Activated CD8-positive, alpha-beta T cell treated with anti-CD3 and anti-CD28 coated beads for 36 hours (primary cell): ENCODE measurements at places on chromosomes 1 and 21. TPM values are rescaled to one million over a fixed set of nuclear protein-coding genes. Genes with fewer than 3 reads are reported as not detected.

DNA sequence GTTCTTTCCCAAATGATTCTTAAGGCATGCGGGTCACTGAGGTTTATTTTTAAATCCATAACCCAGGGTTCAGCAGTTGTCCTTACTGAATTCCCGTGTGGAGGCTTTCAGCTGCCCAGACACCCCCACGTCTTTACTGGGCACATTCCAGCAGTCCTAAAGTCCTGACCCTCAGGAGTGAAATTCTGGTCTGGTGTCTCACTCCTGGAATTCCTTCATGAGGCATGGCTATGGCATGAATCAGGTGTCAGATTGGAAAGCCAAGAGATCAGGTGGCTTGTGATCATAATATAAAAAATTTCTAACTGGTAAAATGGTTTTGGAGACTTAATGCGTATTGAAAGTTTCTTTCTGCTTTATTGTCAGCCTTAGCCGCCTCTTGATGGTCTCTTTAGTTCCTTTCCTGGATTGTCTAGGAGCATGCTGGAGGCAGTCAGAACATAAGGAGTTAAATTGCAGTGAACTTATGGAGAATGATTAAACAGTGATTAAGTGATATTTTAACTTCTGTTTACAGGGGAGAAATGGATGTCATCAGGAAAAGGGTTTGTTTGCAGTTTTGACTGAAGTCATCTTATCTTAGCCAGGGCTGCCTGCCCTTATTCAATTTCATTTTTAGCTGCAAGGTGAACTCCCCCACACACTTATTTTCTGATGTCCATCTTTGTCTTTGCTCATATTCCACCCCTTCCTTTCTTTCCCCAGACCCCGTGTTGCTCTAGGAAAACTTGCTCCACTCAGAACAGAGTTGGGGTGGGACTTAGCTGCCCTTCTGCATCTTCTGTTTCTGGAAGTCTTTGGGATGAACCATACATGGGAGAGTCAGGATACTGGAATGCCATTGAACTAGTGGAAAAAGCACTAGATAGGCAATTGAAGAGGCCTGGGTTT lies 25.7 kb upstream of the MACF1 start:
- H3K36me3 ChIP-seq, result no peaks in the 10 kb centered on the region
- no peak overlapping the region for H3K4me3 ChIP-seq
- peaks cover 11% of the 10 kb centered on the region for H3K4me1 ChIP-seq
- no peaks in the 10 kb centered on the region for H3K27me3 ChIP-seq
- DNase-seq, result no peak

The FGR gene
- total RNA-seq, result 0.56 TPM

The CYP2J2 gene
- total RNA-seq, result 1.4 TPM

DNA sequence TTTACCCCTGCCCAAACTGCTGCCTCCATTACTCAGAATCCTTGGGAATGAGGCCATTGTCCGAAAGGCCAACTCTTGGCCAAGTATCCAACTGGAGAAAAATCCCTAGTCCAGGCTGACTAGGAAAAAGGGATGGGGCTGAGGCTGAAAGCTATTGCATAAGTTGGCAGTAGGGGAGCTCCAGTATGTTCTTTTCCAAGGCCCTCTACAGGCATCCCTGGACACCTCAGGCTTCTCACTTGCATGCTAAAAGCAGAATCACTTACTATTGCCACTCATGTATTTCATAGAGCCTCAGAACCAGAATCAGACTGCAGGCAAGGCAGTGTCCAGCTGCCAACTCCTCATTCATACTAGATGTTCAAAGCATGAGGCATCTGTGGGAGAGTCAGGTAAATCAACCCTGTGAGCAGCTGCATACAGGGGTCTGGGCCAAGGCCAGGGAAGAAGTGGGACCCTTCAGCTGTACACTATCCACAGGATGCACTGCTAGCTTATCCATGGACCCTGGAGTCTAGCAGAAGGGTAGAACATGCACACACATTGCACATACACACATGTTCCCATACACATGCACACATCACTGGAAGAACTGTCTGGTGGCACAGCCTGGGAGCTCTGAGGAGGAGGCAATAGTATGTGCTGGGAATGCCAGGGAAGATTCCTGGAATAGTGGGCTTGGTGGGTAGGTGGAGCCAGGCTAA lies 195.3 kb downstream of the C1orf94 start:
- no peak overlapping the region for H3K4me3 ChIP-seq
- H3K4me1 ChIP-seq, result peaks cover 4% of the 10 kb centered on the region
- peaks cover 30% of the 10 kb centered on the region for H3K27me3 ChIP-seq
- no peaks in the 10 kb centered on the region for H3K36me3 ChIP-seq
- no peak overlapping the region for H3K27ac ChIP-seq

The HAO2 gene
- total RNA-seq, result not detected

DNA sequence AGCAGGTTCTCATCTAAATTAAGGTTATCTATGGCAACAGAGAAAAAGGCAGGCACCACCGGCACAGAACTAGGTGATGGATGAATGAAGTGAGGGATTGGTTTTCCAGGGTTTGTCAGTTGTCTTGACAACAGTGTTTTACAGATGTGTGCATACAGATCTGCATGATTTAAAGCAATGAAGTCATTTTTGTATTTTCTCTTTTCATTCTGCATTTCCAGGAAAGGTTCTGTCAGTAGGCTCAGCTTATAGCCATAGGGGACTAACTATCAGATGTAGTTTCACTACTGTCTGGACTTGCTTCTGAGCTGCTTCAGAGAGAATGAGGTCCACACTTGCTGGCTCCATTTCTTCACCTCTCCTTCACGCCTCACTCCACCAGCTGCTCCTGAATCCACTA lies 98.2 kb upstream of the LMO4 start:
- H3K4me3 ChIP-seq, result no peak overlapping the region
- H3K27me3 ChIP-seq, result peaks cover 6% of the 10 kb centered on the region
- no peaks in the 10 kb centered on the region for H3K36me3 ChIP-seq
- DNase-seq, result no peak
- no peaks in the 10 kb centered on the region for H3K4me1 ChIP-seq

GRCh38 chr1:93690921-93691789 lies 9.5 kb upstream of the BCAR3 start:
- no peaks in the 10 kb centered on the region for H3K36me3 ChIP-seq
- peaks cover 19% of the 10 kb centered on the region for H3K4me1 ChIP-seq
- H3K27me3 ChIP-seq, result peaks cover 8% of the 10 kb centered on the region
- no peak for DNase-seq
- no peak overlapping the region for H3K4me3 ChIP-seq
- H3K27ac ChIP-seq, result no peak overlapping the region

DNA sequence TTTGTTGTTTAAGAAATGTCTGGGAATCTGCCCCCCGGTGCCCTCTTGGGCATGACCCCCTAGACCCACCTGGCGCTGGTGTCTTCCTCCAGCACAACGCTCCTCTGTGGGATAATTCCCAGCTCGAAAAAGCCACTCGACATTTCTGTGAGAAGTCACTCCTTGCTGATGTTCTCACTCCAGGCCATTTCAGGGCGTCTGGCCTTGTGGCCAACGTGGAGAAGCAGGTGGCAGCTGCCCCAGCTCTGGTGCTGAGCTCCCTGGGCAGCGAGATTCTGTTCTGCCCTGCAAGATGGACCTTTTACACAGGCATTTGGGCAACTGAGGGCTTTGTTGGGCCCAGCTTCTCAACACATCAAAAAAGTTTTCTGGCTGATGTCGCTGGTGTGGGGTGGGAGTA lies 147.7 kb upstream of the WNT4 start:
- no peak overlapping the region for H3K4me3 ChIP-seq
- peaks cover 5% of the 10 kb centered on the region for H3K27me3 ChIP-seq
- no peak overlapping the region for H3K27ac ChIP-seq

The SLC30A2 gene
- total RNA-seq, result not detected

DNA sequence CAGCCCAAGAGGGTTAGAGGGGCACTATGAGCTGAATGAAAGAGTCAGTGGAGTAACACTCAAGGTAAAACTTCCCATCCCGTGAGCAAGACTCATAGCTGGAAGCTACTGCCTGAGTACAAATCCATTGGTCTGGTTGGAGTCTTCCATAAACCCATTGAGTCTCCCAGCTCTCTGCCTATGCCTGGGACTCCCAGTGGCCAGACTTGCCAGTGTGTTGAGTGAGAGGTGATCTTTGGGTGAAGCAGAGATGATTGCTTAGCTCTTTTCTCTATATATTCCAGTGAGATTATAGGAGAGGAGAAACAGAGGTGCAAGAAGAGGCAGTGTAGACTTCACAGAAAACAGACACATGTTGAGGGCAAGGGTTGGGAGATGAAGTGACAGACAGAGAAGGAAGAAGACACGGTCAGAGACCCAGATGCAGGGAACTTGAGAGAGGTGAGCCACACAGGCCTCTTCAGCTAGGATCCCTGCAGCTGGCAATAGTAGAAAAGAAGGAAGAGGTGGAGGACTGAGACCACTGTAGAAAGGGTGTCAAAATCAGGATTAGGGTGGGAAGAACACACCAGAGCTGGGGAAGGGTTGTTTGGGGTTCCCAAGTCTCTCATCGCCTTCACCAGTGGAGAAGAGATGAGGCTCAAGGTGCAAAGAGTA lies 3.7 kb downstream of the FOXD2 start:
- H3K4me3 ChIP-seq, result no peak overlapping the region
- H3K36me3 ChIP-seq, result no peaks in the 10 kb centered on the region
- H3K27ac ChIP-seq, result no peak overlapping the region

The LRRC71 gene
- total RNA-seq, result not detected

DNA sequence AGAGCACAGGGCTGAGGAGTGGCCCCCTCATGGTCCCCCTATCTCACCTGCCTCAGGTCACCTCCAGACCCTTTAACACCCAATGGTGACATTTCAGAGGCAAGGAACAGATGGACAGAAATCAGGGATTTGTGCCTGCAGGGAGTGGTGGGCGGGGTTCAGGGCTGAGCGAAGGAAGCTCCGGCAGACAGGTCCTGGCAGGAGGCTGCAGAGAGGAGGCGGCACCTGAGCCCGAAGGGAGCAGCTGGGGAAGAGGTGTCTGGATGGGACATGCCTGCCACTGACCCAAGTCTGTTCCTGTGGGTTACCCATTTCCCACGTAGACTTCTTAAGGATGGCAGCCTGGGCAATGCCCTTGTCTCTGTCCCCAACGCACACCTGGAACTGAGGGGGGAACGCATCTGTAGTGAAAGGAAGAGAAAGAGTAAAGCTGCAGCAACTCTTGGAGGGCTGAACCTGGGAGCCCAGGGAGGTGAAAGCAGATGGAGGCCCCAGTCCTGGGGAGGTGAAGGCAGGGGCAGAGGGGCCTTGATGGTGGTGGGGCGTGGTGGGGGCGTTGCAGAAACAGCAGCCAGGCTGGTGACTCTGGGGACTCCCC lies 61.6 kb upstream of the ADARB1 start:
- H3K4me1 ChIP-seq, result peaks cover 4% of the 10 kb centered on the region
- no peak overlapping the region for H3K4me3 ChIP-seq
- H3K27ac ChIP-seq, result no peak overlapping the region
- no peaks in the 10 kb centered on the region for H3K36me3 ChIP-seq
- DNase-seq, result no peak

The TMOD4 gene
- 2.5 TPM for total RNA-seq

DNA sequence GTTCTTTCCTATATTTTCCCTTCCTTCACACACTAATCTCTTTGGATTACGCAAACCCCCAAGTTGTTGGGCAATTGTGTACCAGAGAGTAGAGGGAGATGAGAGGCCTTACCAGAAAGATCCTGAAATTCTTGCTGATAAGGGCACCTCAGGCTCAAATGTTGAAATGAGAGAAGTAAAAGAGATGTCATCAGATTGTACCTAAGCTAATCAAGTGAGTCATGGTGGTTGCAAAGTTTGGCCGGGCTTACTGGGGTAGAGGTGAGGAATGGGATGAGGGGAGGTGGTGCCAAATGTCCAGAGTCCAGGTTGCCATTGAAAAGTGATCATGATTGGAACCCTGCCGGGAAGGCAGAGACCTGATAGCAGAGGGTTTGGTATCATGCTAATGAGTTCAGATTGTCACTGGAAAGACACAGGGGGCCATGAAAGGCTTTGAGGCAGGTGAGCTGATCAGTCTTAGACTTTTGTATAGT lies 43.1 kb downstream of the OPTC start:
- no peaks in the 10 kb centered on the region for H3K36me3 ChIP-seq
- H3K27me3 ChIP-seq, result no peaks in the 10 kb centered on the region
- no peak overlapping the region for H3K4me3 ChIP-seq
- no peak for DNase-seq

The MYBPH gene
- not detected for total RNA-seq

- no peak overlapping the region for H3K27ac ChIP-seq
- H3K4me1 ChIP-seq, result no peaks in the 10 kb centered on the region
- H3K27me3 ChIP-seq, result no peaks in the 10 kb centered on the region
- no peaks in the 10 kb centered on the region for H3K36me3 ChIP-seq
Observed at GRCh38 chr1:223022641-223023473, 120.2 kb downstream of the TLR5 start.

GRCh38 chr1:31723828-31724359 lies 20.1 kb upstream of the COL16A1 start:
- DNase-seq, result peak; percentile 67
- H3K4me3 ChIP-seq, result no peak overlapping the region
- no peak overlapping the region for H3K27ac ChIP-seq
- no peaks in the 10 kb centered on the region for H3K4me1 ChIP-seq
- peaks cover 5% of the 10 kb centered on the region for H3K27me3 ChIP-seq
- H3K36me3 ChIP-seq, result no peaks in the 10 kb centered on the region

GRCh38 chr1:112888630-112889029 lies 67.4 kb downstream of the SLC16A1 start:
- no peak overlapping the region for H3K27ac ChIP-seq
- no peaks in the 10 kb centered on the region for H3K4me1 ChIP-seq
- no peaks in the 10 kb centered on the region for H3K36me3 ChIP-seq
- no peaks in the 10 kb centered on the region for H3K27me3 ChIP-seq

- DNase-seq, result no peak
- H3K36me3 ChIP-seq, result no peaks in the 10 kb centered on the region
- H3K4me1 ChIP-seq, result no peaks in the 10 kb centered on the region
- H3K4me3 ChIP-seq, result no peak overlapping the region
- H3K27me3 ChIP-seq, result peaks cover 44% of the 10 kb centered on the region
Observed at GRCh38 chr1:37730376-37730775, 34.5 kb downstream of the EPHA10 start.

The TMPRSS15 gene
- not detected for total RNA-seq

DNA sequence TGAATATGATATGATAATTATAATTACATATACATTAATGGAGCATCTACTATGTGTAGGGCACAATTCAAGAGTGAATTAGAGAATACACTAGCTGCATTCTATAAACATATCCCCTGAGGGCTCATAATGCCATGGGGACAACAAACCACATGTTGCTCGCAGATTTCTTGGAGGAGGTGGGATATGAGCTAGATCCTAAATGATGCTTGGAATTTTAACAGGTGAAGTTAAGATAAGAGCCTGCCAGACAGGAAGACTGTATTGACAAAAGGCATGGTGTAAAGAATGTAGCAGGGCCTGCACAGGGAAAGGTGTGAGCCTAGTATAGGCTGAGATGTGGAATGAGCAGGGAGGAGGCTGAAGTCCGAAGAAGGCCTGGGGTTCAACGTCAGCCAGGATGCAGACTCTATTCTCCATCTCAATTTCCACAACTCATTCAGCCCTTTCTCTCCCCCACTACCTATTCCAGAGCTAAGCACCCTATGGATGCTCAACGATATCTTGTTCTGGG lies 120.2 kb downstream of the ELAVL4 start:
- H3K4me3 ChIP-seq, result no peak overlapping the region
- no peaks in the 10 kb centered on the region for H3K36me3 ChIP-seq
- no peaks in the 10 kb centered on the region for H3K27me3 ChIP-seq
- H3K27ac ChIP-seq, result no peak overlapping the region

The HES3 gene
- not detected for total RNA-seq
